Neural crest cell (in vitro differentiated cells): ENCODE measurements at places on chromosomes 7 and 10.

DNA sequence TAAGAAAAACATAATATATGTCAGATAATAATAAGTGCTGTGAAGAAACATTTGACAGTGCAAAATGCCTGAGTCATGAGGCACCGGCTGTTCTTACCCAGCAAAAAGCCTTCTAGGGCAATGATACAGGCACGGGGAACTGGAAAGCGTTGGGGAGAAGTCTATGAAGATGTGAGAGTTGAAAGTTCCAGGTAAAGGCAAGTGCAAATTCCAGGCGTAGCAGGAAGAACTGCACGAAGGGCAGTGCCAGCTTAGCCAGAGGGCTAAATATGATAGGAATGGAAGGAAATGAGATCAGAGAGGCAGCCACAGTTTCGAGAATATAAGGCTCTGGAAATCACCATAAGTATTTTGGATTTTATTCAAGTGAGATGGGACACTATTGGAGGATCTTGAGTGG lies 87.0 kb downstream of the IPMK start:
- DNase-seq = no peak

DNA sequence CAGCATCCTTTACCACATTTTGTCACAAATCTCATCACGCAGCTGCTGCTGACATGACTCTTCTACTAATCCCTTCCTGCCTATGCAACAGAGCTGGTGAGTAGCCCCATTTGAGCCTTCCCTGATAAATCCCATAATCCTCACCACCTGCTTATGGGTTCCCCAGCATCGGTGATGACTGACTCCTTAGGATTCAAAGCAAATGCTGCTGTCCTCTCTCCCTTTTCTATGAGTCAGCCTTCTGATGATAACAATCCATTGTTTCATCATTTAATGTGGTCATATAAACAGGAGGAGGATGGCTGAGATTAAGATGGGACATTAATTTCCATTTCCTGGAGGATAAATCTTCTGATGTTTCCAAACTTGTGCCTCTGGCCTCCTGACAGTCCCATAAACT lies 73.4 kb downstream of the SORCS1 start:
- DNase-seq = no peak

DNA sequence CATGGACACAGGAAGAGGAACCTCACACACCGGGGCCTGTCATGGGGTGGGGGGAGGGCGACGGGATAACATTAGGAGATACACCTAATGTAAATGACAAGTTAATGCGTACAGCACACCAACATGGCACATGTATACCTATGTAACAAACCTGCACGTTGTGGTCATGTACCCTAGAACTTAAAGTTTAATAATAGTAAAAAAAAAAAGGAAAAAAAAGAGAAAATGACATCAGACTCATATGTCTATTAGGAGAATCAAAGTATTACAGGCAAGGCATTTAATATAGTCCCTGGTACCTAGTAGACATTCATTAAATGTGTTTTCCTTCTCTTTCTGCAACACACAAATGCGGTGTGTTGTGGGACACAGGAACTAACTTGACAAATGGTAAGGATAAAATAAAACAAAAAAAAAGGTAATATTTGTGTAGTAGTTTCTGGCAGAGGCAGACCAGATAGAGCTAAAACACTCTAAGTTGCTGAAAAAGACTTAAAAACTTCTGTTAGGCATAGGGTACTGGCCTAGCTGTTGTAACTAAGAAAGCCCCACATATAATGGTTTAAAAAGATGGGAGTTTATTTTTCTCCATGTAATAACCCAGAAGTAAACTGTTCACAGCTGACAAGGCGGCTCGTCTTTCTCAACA lies 68.8 kb downstream of the NAMPT start:
- DNase-seq = no peak

DNA sequence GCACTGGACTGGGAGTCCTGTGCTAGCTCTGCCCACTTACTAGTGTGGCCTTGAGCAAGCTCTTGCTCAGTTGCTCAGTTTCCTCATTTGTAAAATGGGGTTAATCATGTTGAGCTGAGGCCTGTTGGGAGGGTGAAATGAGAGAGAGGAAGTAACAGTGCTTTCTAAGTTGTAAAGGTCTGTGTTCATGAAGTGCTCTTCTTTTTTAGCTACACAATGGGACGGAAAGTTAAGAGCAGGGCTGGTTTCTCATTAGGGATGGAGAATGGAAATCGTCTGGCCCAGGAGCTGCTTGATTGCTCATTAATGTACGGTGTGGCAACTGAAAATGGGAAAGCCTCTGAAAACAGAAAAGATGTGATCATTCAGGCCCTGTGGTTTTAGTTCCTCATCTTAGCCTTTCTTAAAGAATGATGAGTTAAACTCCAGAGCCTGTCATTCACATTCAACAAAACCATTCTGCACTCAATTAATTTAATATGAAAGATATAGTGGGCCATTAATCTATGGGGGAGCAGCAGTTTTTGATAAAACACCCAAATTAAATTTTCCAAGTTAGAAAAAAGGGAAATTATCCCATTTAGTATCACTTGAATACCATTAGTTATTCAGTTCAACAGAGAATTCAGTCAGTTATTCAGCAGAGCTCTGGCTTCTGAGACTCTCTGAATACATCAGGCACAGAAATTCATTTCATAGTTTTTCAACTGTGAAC lies 60.5 kb downstream of the SH2D4B start:
- DNase-seq = no peak

DNA sequence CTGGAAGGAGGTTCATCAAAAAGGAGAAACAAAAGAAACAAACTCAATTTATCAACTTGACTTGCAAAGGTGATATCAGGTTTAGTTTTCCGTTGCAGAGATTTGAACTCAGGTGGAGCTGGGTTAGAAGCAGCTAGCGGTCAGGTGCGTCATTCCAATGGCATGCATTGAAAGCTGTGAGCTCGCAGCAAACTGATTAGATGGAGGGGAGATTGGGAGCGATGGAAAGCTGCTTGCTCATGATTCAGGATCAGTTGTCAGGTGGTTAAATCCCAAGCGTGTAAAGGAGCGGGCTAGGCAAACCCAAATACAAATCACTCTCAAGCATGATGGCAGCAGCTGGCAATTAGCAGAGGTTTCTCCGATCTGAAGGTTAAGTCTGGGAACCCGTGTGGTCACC lies 49.3 kb upstream of the AFAP1L2 start:
- DNase-seq = no peak

DNA sequence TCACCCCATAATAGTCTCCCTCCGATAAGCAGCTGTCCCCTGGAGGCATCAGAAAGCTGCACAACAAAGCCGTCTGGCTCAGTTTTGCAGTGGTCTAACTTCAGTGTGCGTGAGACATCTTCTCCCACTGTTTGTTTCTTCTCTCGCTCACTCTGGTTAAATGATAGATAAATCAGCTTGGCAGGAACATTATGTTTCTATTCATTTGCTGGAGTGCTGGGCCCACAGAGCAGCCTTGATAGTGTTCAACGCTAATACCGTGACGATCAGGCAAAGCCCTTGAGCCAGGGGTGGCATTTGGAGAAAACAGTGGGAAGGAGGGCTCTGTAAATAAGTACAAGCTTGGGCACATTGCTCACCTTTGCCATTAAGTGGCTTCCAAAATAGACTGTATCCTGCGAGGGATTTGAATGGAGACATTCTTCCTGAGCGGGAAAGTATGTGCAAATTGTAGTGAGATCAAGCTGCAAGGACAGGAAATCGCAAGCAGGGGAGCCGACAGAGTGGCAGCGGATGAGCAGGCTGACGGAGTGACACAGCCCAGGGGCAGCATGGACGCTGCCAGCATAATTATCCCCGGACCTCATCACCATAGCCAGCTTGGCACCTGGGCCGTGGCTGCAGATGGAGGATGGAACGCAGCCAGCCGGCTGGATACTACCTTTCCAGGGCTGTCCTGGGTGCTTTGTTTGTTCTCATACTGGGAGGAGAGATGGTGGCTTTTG lies 256.8 kb upstream of the FZD8 start:
- no peak for DNase-seq

DNA sequence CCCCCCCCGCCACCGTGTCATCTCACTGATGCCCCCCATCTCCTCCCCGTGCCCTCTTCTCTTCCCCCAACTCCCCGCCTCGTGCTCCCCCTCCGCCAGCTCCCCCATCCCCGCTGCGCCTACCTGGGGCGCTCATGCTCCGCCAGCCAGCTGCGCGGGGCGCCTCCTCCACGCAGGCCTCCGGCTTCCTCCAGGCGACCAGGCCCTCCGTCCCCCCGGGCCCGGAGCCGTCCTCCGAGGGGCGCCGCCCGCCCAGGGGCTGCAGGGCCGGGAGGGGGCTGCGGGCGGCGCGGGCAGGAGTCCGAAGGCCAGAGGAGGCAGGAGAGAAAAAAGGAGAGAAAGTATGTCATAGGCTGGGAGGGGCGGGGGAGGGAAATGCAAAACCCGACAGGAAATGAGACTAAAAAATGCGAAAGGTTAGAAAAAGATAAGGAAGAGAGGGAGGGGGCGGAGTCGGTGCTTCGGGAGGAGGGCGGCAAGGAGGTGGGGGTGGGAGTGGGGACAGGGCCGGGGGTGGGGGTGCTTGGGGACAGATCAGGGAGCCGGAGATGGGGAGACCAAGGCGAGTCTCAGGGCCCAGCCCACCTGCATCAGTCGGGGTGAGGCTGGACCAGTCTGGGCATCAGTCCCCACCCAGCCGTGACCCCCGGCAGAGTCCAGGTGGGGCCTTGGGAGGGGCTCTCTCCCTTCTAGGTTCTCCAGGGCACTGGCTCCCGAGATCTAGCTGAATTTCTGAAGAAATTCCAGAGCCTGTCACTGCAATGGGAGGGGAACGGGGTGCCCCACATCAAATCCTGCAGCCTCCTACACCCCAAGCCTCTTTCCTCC lies at the start of gene CARD11:
Gene CARD11 (minus strand): TSS at position 324 of the 828 bp plus-strand sequence. CDS start 85,361 bp downstream, outside the sequence.
- DNase-seq = no peak

- DNase-seq = no peak
Measured at GRCh38 chr7:107946451-107946850, 55.5 kb downstream of the DLD start.

- DNase-seq = no peak
Measured at GRCh38 chr10:70991140-70992124, 103.1 kb upstream of the PCBD1 start.

DNA sequence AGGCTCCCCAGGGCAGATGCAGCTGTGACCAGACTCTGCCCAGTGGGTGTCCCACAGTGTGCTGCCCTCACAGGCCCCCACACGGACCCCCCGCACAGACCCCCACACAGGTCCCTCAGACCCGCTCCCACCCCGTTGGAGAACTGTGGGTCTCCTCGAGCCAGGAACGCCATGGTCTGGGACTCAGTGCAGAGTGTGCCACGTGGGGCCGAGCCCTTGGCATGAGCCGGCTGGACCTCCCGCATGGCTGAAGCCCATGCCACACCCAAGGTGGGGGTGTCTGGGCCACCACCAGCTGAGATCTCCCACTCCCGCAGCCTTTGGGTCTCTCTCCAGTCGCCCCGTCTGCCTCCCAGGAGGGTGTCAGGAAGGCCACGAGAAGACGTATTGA lies 34.3 kb downstream of the JAKMIP3 start:
- DNase-seq = no peak
